NCI-H510A treated with DMSO at 0.1 percent for 48 hours (cell line): ENCODE measurements at places on chromosomes 2 and 18.

GRCh38 chr2:121483021-121483420, 47.7 kb upstream of the RNU4ATAC start:
- DNase-seq = no peak

- no peak for DNase-seq
Observed at GRCh38 chr18:72013427-72013850, 530.7 kb downstream of the CBLN2 start.

GRCh38 chr2:172031536-172031935, 31.8 kb downstream of the METAP1D start:
- DNase-seq = no peak

- no peak for DNase-seq
Observed at GRCh38 chr2:218536804-218537494, 31.2 kb downstream of the USP37 start.

DNA sequence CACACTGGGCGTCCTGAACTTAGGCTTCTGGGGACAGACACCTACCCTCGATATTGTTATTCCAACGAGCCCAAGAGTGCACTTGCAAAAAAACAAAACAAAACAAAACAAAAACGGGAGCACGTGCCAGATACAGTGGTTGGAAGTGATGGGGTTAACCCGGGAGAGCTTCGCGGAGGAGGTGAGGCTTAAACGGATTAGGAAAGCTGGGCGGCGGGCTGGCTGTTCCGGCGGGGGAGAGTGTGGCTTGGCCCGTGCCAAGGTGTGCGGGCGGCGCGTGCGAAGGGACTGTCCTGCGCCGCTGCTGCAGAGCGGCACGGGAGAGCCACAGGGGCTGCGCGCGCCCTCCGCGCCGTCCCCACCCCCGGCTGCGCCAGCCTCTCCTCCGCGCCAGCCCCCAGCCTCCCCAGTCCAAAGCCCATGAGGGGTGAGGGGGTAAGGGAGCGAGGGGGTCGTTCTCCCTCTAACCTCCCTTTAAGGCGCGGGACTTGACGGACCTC, 1.5 kb upstream of the SLC30A3 start:
- DNase-seq = no peak

GRCh38 chr2:40451918-40452605, at the start of gene SLC8A1:
TSS of gene SLC8A1 (minus strand) at chr2:40452090.
- DNase-seq = peak; percentile 36

DNA sequence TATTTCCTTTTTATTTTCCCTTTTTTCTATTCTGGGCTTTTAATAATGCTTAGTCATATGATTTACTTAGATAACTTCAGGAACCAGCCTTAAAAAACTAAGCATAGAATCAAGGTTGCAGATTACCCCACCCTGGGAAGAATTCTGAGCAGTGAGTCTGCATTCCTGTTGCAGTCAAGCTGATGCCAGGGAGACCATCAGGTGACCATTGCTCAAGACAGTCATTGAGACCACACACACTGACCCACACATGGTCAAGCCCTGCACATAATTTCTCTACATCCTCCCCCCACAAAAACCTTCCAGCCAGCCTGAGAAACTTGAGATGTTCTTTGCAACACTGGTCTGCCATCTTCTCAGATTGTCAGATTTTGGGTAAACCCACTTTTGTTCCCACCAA, 83.9 kb downstream of the SH3YL1 start:
- DNase-seq = no peak

DNA sequence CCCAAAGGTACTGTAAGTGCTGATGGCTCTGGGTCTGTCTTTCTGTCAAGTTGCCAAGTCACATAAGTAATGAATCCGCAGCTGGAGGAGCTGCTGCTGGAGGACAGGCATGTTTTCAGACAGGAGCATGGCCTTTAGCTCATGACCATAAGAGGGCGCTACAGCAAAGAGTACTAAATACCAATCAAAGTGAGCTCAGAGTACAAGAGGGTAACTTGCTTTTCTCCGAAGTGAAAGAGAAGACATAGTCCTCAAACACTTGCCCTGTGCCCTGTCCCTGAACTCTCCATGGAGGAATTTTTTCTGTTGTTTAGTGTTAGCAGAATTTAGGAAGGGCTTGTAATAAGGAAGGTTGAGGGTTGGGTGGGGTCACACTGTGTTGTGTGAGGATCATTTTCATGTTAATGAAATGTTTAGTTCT, 58.0 kb upstream of the EML6 start:
- DNase-seq = peak; percentile 25

GRCh38 chr2:165815299-165816141, 21.5 kb upstream of the GALNT3 start:
- no peak for DNase-seq

DNA sequence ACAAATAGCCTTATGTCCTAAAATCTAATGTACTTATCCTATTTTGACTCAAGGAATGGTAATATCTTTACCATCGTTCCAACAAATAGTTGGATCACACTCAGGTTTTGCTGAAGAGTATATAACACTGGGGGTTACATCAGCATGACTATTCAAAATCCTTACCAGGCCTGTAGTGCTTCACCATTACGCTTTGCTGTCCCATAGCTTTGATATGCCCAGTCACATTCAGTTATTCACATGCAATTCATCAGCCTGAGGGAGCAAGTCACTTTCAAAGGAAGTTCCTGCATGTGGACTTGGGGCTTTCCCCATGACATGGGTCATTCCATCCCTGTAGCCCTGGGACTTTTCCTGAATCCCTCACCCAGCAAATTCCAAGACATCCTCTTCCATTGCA, 39.6 kb downstream of the FTCDNL1 start:
- DNase-seq = no peak

GRCh38 chr18:12288403-12288755, 19.7 kb upstream of the TUBB6 start:
- DNase-seq = no peak

DNA sequence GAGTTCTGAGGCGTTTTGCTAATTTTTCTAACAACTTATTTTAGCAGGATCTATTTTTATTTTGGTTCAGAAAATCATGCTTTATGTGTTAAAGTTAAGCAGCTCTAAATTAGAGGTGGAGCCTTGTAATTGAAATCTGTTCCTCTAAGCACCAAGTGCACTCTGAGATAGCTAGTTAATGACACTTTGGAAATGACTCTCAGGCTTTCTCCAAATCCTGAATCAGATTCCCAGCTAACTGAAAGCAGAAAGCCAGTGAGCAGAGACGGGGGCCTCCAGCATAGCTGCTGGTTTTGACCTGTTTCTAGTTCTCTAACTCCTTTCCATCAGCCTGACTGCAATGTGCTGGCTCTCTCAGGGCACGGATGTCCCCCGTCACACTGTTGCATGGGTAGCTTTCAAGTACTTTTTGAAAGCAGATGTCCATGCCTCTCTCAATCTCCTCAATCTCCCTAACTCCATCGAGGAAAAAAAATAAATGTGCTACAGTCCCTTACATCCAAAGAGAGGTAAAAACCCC, 326.5 kb downstream of the SATB2 start:
- DNase-seq = no peak

- DNase-seq = no peak
Observed at GRCh38 chr2:216657086-216657855, 24.1 kb downstream of the IGFBP2 start.
